Activated CD4-positive, CD25-positive, alpha-beta regulatory T cell treated with anti-CD3 and anti-CD28 coated beads, Interleukin-2, amount 50 U/mL, for 24 hours (primary cell): ENCODE measurements at places on chromosomes 4 and X.

DNA sequence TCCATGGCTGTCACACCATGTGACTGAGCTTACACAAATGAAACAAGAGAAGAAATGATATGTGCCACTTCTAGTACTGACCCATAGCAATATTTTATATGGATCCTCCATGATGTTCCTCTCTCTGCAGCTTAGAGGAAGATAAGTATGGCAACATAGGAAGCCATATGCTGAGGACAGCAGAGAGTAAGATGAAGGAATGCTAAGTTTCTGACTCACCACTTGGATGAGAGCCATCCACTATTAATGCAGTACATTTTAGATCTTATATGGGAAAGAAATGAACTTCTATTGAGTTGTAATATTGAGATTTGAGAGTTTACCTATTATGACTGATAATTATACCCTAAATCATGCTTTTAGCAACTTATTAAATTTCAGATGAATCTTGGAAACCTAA lies 386.9 kb upstream of the MAOA start:
- ATAC-seq: no peak

GRCh38 chr4:5572751-5573150 lies 135.6 kb downstream of the EVC2 start:
- ATAC-seq: no peak

DNA sequence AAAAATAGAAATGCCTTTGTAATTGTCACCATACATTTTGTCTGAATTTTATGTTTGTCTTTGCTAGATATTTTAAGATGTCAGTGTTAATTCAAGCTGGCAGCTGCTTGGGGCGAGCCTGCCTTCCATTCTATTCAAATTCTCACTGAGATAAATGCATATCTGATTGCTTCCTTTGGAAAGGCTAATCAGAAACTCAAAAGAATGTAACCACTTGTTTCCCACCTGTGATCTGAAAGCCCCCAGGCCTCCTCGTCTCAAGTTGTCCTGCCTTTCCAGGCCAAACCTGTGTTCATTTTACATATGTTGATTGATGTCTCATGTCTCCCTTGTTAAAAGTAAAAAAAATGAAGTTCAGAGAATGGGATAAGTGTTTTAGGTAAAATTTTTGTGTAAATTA lies 318.7 kb upstream of the TECRL start:
- no peak for ATAC-seq

- peak; percentile 14 for ATAC-seq
Measured at GRCh38 chrX:1591863-1592469, 562 bp downstream of the AKAP17A start.

GRCh38 chr4:17230727-17231126 lies 281.2 kb downstream of the QDPR start:
- ATAC-seq: no peak

DNA sequence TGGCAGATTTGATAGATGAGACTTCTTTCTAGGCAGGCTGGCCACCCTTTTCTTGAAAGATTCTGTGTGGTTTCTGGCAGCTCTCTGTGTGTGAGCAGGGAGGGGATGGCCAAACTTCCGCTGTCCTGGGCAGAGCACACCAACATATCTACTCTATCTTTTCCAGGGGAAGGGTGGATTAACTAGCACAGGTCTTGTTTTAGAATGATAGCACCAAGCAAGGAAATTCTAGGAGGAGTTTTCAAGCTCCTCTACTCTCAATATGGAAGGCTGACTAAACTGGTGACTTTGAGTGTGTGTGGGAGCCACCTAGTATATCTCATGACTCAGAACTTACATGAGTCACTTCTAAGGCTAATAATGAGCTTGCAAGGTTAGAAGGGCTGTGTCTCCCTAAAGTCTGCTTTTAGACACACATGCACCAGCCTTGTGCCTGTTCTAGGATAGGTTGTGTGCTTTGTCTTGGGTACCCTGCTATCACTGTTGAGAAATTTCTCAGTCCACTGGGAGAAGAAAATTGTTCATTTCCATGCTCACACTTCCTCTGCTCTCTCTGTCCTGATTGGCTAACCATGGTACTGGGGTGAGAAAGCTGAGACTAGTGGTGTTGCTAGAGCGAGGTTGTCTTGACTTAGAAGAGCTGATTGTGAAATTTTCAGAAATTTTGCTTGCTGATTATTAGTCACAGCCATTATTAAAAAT lies 72.9 kb downstream of the YIPF6 start:
- ATAC-seq: peak; percentile 80
